Coronary artery (tissue), 2 donors: ENCODE measurements at places on chromosomes 7 and 10.

DNA sequence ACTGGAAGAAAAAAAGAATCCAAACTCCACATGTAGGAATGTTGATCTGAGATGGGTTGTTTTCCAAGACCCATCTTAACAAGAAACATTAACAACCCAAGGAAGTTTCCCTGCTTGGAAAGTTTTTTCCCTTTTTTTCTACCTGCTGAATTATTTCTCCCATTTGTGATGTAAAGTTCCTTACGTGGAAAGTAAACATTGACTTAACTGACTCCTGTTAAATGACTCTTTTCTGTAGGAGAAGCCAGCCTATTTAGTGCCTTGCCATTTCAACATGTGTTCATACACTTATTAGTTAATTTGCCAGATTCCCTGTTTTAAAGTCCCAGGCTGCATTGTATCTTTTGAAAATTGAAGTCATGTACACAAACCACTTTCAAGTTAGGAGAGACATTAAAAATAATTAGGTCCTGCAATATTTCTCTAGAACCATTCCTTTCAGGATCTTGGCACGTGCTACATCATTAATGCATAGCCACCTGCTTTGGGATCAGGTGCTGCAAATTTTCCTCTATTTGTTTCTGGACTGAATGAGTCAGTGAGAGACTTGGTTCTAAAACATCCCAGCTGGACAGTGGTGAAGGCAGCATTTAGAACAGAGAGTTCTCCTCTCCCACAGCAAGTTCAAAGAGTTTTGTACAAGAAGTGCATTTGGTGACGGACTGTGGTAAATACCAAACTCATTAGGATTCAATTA is 698.5 kb downstream of the SUGCT start:
- no peak for DNase-seq

DNA sequence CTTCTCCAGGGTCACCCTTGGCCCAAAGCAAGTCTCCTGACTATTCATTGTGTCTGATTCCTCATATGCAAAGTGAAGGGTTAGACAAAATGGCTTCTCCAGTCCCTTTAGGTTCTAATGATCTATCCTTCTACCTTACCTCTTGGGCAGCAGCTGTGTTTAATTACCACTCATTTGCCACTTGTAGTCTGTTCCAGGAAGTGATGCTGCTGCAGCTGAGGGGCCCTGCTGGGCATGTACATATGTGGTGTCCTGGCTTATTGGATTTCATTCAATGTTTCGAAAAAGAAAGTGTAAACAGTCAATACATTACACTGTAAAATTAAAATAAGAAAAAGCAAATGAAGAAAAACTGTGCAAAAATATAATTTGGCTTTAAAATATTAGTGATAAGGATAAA is 36.6 kb downstream of the SCIN start:
- DNase-seq = no peak

DNA sequence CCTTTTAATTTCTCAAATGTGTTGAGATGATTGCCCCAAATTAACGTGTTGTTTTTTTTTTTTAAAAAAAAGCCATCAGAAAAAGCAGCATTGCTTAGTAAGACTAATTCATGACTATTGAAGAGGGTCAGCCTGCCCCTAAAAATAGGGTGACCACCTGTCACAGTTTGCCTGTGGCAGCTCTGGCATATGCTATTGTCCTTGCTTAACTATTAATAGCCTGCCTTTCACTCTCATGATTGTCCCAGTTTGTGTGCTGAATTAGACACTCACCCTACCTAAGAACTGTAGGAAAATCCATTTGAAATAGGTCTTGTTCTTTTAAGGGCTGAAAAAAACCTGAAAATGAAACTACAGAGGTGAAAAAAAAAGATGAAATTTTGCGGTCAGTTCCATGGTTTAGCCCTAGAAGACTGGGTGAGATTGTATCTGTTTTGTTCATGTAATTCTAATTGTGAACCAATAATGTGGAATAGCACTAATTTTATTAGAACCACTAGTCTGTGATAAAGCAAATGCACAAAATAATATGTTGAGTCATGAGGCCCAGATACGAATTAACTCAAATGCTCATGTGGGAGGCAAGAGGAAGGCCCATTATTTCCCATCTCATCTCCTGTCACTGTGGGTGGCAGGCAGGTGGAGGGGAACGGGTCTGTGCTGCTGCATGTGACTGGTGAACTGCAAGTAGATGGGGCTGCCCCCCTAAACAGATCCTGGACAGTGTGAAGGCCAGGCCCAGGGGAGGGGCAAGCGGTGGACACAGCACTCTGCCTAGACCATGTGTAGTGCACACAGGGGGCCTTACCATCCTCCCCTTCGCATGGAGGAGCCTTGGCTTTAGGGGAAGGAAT is 265.4 kb upstream of the NFE2L3 start:
- no peak for DNase-seq

DNA sequence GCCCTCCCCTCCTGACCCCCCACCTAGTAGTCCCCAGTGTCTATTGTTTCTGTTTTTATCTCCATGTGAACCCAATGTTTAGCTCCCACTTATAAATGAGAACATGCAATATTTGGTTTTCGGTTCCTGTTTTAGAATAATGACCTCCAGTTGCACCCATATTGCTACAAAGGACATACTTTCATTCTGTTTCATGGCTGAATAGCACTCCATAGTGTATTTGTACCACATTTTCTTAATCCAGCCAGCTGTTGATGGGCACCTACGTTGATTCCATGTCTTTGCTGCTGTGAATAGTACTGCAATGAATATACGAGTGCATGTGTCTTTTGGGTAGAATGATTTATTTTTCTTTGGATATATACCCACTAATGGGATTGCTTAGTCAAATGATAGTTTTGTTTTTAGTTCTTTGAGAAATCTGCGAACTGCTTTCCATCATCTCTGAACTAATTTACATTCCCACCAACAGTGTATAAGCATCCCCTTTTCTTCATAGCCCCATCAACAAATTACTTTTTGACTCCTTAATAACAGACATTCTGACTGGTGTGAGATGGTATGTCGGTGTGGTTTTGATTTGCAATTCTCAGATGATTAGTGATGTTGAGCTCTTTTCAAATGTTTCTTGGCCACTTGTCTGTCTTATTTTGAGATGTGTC is 128.4 kb upstream of the PHYHIPL start:
- no peak for DNase-seq

- no peak for DNase-seq
Measured at GRCh38 chr10:13184276-13184675, 22.9 kb downstream of the MCM10 start.

- DNase-seq = no peak
Measured at GRCh38 chr10:114157912-114158311, 16.1 kb downstream of the CCDC186 start.

GRCh38 chr10:61888744-61889143 is 12.8 kb upstream of the ARID5B start:
- no peak for DNase-seq

- DNase-seq = peak; percentile 73
Measured at GRCh38 chr10:45374350-45375052, 485 bp downstream of the ALOX5 start.

GRCh38 chr7:120131096-120131839 is 141.7 kb upstream of the KCND2 start:
- DNase-seq = no peak

DNA sequence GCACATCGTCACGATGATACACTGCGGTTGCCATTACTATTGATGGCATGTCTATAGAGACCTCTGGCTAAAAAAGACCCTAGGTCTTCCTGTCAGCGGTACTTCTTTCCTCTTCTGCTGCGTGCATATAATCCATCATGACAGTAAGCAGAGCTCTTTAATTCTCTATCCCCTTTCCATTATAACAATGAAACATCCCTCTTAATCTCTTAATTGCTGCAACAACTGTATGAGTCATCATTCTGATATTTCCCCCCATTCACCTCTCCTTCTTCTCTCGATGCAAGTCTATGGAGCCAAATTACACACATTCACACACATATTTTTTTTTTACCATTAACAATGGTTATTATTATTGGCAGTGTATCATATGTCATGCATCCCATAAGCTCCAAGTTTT is 45.2 kb upstream of the AKR1E2 start:
- no peak for DNase-seq

- DNase-seq = no peak
Measured at GRCh38 chr10:14554091-14554490, 220.6 kb downstream of the FAM107B start.

DNA sequence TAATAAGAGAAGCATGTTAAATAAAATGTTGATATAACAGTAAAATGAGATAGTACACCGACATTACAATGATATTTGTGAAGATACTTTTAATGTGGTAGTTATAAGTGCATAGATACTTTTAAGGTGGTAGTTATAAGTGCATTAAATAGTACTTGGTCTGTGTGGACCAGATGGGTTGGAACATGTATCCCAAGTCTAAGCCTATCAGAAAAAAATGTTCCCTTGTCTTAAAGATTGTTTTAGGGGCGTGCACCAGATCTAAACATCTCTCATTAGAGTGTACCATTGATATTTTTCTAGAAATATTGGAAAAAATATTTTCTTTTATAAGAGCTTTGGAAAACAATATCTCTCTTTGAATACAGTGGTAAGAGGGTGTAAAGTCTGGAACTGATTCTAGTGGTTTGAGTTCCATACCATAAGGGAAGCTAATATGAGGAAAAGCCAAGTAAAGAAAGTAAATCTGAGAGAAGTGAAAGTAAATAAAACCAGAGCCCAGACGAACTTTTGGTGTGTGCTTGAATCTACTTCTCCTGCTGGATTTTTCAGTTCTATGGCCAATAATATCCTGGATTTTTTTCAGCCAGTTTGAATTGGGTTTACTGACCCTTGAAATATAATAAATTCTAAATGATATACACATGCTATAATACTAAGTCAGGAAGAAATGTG is 175.3 kb downstream of the MBL2 start:
- DNase-seq = no peak

DNA sequence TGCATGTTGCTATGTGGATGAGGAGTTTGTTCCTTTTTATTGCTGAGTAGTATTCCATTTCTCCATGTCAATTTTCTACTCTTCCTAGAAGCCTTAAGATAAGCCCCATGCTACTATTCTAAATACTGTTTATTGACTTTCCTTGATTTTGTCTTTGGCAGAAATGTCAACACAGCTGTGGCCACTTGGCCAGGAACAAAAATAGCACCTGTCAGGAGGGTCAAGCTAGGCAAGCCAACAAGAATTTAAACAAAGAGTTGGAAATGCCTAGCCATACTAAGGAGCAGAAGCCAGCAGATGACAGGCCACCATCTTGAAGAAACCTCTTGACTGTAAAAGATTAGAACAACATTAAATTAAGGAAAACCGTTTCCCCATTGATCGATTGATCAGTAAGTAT is 34.7 kb downstream of the JAZF1 start:
- no peak for DNase-seq

GRCh38 chr10:44047361-44047760 is 337.5 kb downstream of the CXCL12 start:
- no peak for DNase-seq

GRCh38 chr7:64277630-64278029 is 36.1 kb upstream of the ZNF736 start:
- no peak for DNase-seq

DNA sequence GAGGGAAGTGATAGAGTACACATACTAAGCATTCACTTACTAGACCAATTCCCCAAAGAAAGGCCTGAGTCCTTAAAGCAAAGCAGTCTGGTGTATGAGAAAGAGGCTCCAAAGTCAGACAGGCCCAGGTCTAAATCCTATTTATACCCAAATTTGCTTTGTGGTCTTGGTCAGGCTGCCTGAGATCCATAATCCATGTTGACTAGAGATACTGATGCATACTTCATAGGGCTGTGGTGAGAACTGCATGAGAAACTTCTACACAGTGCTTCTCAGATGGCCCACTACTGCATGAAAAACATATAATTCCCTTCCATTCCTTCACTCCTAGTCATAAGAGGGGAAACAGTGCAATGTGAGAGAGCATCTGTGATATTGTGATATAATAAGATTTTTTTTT is 81.6 kb upstream of the SP4 start:
- DNase-seq = no peak

GRCh38 chr7:89223900-89224395 is 428.4 kb upstream of the TEX47 start:
- no peak for DNase-seq

DNA sequence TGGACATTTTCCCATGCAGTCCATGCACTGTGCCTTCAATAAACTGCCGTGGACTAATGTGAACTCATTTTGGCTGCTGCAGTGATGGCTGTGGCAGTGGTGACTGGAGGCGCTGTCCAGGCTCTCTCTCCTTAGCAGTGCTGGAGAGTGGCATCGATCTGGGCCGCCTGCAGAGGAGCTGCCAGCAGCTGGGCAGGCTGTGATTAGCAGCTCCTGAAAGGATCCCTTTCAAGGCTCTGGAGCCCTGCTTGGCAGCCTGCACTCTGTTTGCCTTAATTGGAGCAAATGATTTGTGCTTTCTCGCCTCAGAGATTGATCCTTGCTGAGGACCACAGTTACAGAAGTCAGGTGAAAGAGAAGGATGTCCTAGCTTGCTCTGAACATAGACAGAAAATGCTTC is 130.1 kb upstream of the VWC2 start:
- no peak for DNase-seq

GRCh38 chr7:129607471-129608120 is 3.9 kb upstream of the NRF1 start:
- no peak for DNase-seq

GRCh38 chr10:29106287-29106686 is 182.6 kb upstream of the LYZL1 start:
- DNase-seq = no peak

GRCh38 chr10:36574207-36574606 is 551.2 kb upstream of the ANKRD30A start:
- DNase-seq = no peak

- no peak for DNase-seq
Measured at GRCh38 chr10:10786109-10787090, 231.3 kb upstream of the CELF2 start.

DNA sequence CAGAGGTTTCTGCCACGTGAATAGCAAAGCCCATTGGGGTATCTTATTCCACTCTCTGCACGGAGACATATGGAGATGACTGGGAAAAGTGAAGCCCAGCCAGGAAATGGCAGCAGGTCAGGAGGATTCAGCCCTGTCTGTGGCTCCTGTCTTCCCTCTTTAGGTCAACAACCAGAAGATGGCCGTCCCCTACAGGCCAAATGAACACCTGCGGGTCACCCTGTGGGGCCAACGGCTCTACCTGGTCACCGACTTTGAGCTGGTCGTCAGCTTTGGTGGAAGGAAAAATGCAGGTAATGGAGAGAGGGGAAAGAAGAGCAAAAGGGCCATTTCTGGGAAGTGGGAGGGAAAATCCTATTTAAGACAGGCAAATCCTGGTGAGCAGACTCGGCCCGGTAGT is 38.3 kb downstream of the EPHB4 start:
- DNase-seq = no peak

- DNase-seq = no peak
Measured at GRCh38 chr7:31811650-31812461, 124.8 kb downstream of the PPP1R17 start.

GRCh38 chr10:117214401-117214800 is 17.1 kb downstream of the KCNK18 start:
- no peak for DNase-seq

GRCh38 chr10:84333864-84334451 is 5.6 kb downstream of the CCSER2 start:
- no peak for DNase-seq

GRCh38 chr10:27695088-27695487 is 50.5 kb downstream of the MKX start:
- DNase-seq = no peak
